Left colon (tissue), 2 donors: ENCODE measurements at places on chromosomes 13 and 19. TPM values are rescaled to one million over a fixed set of nuclear protein-coding genes. Genes with fewer than 3 reads are reported as not detected.

DNA sequence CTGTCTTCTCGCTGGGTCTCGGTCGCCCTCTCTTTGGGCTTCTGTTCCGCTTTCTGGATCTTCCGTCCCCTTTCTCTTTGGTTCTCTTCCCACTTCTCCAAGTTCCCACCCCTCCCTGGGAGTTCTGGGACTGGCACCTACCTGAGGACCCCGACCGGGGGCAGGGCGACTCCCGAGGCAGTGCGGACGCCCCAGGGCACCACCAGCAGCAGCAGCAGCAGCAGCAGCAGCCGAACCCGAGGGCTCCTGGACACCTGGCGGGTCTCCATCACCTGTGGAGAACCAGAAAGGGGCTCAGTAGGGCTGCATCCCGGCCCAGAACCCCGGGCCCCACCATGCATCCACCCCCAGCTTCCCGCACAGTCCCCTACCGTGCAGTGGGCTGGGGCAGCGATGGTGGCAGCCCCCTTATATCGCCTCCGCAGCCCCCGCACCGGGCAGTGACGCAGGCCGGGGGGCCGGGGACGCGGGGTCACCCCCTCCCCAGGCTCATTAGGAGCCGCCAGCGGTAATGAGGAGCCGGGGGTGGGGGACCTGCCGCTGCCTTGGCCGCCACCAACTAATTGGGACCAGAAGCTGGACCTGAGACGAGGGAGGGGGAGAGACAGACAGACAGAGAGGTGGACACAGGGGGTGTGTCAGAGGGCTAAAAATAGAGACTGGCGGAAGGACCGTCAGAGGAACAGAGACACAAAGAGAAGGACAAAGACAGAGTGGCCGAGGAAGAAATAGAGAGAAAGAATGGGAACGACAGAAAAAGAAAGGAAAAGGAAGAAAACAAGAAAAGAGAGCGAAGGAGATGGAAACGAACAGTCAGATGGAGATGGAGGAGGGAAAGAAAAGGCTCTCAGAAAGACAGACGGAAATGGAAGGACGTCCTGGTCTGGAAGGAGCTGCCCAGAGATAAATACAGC is at the start of gene PTH2:
Gene PTH2, minus strand, starts transcription at position 371 of the 914 bp plus-strand sequence. Its CDS starts 102 bp downstream, at position 269.
- no peak for DNase-seq

DNA sequence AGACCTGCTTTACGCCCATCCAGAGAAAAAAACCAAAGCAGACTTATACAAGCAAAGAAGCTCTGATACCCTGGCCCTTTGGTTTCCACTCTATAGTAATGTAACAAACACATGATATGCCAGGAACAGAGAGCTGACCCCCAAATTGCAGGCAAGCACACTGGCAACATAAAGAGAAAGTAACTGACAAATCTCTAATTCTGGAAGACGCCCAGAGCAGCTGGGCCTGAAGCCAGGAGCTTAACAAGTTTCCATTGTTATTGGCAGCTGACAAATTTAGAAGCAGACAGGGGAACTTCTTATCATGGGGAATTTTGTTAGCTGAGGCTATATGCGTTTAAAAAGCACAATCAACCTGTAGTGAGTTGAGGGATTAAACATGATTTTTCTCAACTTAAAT is 158.0 kb downstream of the DLEU7 start:
- peak; percentile 48 for DNase-seq

DNA sequence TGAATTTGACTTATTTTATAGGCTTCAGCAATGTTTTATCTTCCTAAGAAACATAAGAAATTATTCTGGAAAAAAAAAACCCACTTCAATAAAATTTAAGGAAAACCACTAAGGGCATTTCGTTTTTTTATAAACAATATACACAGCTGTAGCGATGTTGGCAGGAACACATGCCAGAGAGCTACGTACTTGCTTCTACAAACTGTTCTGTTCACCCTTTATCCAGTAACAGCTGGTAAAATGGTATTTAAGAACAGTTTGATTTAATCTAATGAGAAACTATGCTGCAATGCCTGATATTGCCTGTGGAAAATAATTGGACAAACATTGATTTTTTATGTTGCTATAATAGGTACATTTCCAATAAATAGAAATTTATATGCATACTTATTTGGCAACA is 137.2 kb upstream of the DACH1 start:
- DNase-seq, result no peak

The ZNF548 gene
- 8.1 TPM for total RNA-seq

The SLC25A41 gene
- 0.85 TPM for total RNA-seq

GRCh38 chr13:90968166-90968904 is 379.2 kb upstream of the MIR17HG start:
- no peak for DNase-seq

The TRAPPC5 gene
- 107 TPM for total RNA-seq

- DNase-seq, result no peak
Measured at GRCh38 chr19:30596813-30597399, 224.7 kb downstream of the ZNF536 start.

- DNase-seq, result no peak
Measured at GRCh38 chr19:54792814-54793213, 10.6 kb upstream of the KIR2DL4 start.

- DNase-seq, result no peak
Measured at GRCh38 chr13:113749507-113749906, 9.5 kb upstream of the TMEM255B start.

DNA sequence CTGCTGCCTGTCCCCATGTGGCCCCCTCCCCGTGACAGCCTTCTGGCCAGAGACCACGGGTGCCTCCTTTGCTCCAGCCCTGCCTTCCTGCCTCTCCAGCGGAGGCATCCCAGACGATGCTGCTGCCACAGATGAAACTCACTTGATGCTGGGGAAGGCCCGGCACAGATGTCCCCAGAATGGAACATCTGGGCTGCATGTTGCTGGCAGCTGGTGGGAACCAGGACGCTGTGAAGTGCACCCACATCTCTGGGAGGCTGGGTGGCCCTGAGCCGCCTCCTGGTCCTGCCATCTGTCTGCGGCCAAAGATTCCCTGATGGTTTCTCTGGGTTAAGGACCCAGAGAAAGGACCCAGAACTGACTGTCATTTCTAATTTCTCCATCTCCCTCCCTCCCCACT is 51.9 kb upstream of the PTPRS start:
- DNase-seq, result no peak

DNA sequence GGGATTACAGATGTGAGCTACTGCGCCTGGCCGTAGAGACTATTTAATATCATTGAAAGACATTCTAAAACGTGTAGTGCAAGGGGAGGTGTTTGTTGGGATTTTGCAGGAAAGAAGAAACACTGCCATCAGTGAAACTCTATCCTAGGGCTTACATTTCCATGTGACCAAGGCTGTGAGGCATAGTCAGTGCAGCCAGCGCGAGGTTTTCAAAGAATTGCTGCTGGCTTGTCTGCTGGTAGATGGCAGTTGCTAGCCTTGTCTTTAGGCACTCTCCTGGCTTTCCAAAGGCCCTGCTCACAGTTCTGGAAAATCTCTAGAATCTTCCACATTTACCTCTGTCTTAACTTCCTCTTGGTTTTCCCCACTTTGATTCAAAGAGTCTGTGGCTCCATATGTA is 77.5 kb downstream of the GPC6 start:
- no peak for DNase-seq

GRCh38 chr19:4988770-4989251 is 19.9 kb downstream of the KDM4B start:
- no peak for DNase-seq
